Thoracic aorta (tissue), 2 donors: ENCODE measurements at places on chromosomes 16 and 17.
A peak's percentile ranks its signal among the peaks of the same experiment; 100 is the strongest.

DNA sequence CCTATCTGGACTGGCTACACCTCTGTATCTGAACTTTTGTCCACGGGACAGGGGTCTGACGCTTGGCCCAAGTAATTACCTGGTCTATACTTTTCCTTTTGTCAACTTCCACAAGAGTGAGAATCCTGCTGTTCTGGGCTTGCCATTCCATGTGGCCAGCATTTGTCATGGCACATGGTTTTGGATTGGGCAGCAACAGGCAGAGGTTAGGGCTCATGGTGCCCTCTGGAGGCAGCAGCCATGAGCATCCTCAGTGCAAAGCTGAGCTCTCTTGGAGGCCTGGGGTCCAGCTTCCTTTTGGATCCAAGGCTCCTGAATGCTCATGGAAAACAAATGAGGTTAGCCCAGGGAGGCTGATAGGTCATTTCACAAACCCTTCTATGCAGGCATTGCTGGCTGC lies 7.5 kb upstream of the EDC4 start:
- DNase-seq: no peak
- H3K27me3 ChIP-seq: no peaks in the 10 kb centered on the region
- H3K27ac ChIP-seq: no peak overlapping the region
- peaks cover 18% of the 10 kb centered on the region for H3K36me3 ChIP-seq
- H3K4me1 ChIP-seq: peaks cover 62% of the 10 kb centered on the region

DNA sequence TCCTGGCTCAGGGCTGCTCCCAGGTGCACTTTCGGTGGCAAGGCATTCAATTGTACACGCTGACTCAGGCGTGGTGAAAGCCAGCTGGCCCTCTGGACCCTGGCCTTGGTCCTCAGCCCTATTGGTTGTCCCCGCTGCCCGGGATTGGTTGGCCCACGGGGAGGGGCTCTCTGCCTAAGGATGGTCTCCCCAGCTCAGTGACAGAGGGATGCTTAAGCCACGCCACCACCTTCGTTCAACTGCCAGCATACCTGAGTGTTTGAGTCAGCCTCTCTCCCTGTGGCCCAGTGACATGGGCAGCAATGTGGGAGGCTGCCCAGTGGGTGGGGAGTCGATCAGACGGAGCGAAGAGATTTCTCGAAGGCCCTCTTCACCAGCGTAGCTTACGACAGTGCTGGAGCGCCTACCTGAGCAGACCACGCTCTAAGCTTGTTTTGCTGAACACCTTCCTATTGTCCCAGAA lies 30.3 kb downstream of the IRF8 start:
- no peak for DNase-seq
- no peak overlapping the region for H3K27ac ChIP-seq
- H3K36me3 ChIP-seq: no peaks in the 10 kb centered on the region
- no peak overlapping the region for H3K4me3 ChIP-seq

DNA sequence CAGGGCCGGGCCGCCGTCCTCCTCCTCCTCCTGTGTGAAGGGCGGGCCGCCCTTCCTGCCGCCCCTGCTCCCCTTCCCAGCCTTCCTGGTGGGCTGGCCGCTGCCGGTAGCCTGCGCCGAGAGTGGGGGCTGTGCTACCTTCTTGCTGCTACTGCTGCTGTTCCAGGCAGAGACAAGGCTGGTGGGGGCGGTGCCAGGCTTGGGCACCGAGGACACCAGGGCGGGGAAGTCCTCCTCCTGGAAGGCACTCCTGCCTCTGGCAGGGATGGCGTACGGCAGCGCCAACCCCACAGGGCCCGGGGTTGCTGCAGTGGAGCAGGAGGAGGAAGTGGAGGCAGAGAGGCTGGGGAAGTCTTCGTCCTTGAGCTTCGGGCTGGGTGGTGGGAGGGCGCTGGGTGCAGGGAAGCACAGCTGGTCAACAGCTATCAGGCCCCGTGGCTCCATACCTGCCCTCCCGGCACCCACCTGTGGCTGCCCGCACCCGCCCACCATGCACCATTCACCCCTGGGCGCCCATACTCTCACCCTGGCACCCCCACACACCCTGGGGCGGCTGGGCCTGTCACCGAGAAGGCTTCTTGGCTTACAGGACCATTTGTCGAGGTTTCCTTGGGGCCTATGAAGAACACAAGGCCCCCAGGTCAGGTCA lies 9.6 kb downstream of the ZNF598 start:
- no peak overlapping the region for H3K27ac ChIP-seq
- peaks cover 54% of the 10 kb centered on the region for H3K36me3 ChIP-seq
- H3K4me1 ChIP-seq: peaks cover 6% of the 10 kb centered on the region
- H3K27me3 ChIP-seq: no peaks in the 10 kb centered on the region
- DNase-seq: no peak
- H3K4me3 ChIP-seq: no peak overlapping the region

DNA sequence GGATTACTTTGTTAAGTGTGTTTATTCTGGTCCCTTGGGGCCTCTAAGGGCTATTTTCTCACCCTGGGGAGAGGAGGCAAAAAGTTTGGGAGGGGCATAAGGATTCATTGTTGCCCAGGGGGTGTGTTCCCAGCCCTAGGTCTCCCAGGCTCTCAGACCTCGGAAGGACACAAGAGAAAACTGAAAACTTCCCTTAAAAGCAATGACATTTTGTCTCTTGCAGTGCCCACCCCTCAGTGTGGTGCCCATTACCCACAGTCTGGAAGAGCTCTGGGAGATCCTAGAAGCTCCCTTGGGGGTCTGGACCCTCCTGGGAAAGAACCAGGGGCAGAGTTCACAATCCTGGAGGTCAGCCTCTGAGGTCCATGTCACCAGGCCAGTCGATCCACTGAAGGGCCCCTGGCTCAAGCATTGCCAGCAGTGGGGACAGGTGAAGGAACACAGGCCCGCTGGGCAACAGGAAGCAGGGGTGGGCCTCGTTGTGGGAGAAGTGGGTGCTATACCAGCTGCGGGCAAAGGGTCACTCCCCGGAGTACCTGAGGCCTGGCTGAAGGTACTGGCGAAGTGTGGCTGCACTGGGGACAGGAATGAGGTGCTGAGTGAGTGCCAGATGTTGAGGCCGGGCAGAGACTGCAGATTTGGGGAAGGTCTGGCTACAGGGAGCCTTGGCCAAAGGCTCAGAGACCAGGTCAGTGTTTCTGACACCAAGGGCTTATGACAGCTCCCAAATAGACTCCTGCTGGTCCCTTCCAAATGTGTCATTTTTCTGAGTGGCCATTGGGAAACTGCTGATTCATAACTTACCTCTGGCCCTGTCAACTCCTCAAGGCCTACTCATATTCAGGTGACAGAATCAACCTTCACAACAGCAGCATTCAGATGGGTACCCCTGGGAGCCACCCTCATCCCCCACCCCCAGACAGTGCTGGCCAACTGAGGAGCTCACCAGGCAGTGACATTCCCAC lies 4.6 kb upstream of the ZNF747 start:
- H3K4me1 ChIP-seq: peaks cover 8% of the 10 kb centered on the region
- no peak overlapping the region for H3K4me3 ChIP-seq
- DNase-seq: no peak
- H3K36me3 ChIP-seq: no peaks in the 10 kb centered on the region
- H3K27ac ChIP-seq: no peak overlapping the region

DNA sequence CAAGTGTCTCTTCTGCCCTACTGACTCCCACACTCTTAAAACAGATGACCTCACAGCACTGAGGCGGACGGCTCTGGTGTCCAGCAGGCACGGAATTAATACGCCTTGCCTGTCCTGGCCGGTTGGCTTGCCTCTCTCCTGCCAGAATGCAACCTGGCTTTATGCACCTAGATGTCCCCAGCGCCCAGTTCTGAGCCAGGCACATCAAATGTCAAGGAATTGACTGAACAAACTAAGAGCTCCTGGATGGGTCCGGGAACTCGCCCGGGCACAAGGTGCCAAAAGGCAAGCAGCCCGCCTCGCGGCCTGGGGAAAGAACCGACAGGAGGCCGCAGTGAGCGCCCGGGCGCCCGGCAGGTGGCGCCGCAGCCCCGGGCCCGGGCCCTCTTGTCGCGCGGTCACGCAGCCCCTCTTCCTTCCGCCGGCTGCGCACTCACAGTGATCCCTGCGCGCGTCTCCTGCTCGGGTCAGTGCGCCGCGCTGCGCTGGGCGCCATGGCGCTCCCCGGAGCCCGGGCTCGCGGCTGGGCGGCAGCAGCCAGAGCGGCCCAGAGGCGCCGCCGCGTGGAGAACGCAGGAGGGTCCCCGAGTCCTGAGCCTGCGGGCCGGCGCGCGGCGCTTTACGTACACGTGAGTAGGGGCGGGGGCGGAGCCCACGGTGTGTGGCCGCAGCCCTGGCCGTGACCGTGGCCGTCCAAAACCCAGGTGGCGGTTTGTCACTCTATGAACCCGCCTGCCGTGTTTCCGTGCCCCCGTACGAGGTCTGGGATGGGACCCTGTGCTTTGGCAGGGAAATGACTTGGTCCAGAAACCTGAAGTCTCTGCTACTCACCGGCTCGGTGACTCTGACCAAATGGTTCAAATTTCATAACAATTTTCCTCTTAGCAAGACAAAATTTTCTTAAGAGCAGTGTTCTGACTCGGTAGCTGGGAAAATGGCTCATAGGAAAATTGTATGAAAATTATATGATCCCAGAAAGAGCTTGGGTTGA lies at the start of gene RSAD1:
Gene RSAD1 (plus strand): TSS at position 470 of the 991 bp plus-strand sequence. CDS start 25 bp downstream, at position 495.
- peaks cover 14% of the 10 kb centered on the region for H3K4me1 ChIP-seq
- H3K27me3 ChIP-seq: no peaks in the 10 kb centered on the region
- peaks cover 3% of the 10 kb centered on the region for H3K36me3 ChIP-seq
- DNase-seq: peak; percentile 17
- H3K27ac ChIP-seq: peak within 1 kb of the TSS; percentile 85

GRCh38 chr17:45246861-45247428 lies 14.9 kb downstream of the SPATA32 start:
- H3K36me3 ChIP-seq: no peaks in the 10 kb centered on the region
- no peak overlapping the region for H3K27ac ChIP-seq
- H3K4me1 ChIP-seq: peaks cover 11% of the 10 kb centered on the region

DNA sequence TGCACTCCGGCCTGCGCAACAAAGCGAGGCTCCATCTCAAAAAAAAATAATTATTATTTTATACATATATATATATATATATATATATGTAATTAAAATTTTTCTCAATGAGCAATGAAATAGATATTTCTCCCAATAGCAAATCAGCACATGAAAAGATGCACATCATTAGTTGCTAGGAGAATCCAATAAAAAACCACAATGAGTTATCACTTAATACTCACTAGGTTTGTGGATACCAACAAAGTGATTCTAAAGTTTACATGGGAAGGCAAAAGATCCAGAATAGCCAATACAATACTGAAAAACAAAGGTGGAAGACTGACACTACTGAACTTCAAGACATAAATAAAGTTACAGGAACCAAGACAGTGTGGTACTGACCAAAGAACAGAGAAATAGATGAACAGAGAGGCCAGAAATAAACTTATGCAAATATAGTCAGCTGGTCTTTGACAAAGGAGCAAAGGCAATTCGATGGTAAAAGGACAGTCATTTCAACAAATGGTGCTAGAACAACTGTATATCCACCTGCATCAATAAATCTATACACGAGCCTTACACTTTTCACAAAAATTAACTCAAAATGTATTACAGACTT lies 13.6 kb downstream of the SMG6 start:
- peaks cover 28% of the 10 kb centered on the region for H3K36me3 ChIP-seq
- no peaks in the 10 kb centered on the region for H3K4me1 ChIP-seq
- DNase-seq: no peak
- H3K4me3 ChIP-seq: no peak overlapping the region
- no peak overlapping the region for H3K27ac ChIP-seq

- DNase-seq: no peak
- H3K27me3 ChIP-seq: no peaks in the 10 kb centered on the region
- peaks cover 18% of the 10 kb centered on the region for H3K4me1 ChIP-seq
- peaks cover 8% of the 10 kb centered on the region for H3K36me3 ChIP-seq
- peak overlapping the region; percentile 82 for H3K4me3 ChIP-seq
Observed at GRCh38 chr17:42608305-42609181, 631 bp downstream of the RETREG3 start.

DNA sequence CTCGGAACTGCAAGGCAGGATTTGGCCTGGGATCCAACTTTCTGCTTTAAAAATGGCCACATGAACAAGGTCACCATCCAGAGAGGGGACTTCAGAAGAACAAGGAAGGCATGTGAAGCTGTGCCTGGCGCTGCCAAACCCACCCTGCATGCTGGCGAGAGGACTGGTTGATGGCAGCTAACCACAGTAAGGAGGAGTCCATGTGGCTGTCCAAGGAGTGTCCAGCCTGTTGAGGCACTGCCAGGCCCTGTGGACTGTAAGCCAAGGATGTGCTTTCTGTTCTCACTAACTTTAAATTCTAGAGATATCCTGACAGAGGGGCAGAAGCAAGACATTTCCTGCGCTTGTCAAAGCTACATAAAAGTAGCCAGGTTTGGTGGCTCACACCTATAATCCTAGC lies 40.4 kb downstream of the CDK5R1 start:
- H3K4me3 ChIP-seq: no peak overlapping the region
- peaks cover 10% of the 10 kb centered on the region for H3K4me1 ChIP-seq
- DNase-seq: no peak
- peaks cover 13% of the 10 kb centered on the region for H3K36me3 ChIP-seq
- no peaks in the 10 kb centered on the region for H3K27me3 ChIP-seq

DNA sequence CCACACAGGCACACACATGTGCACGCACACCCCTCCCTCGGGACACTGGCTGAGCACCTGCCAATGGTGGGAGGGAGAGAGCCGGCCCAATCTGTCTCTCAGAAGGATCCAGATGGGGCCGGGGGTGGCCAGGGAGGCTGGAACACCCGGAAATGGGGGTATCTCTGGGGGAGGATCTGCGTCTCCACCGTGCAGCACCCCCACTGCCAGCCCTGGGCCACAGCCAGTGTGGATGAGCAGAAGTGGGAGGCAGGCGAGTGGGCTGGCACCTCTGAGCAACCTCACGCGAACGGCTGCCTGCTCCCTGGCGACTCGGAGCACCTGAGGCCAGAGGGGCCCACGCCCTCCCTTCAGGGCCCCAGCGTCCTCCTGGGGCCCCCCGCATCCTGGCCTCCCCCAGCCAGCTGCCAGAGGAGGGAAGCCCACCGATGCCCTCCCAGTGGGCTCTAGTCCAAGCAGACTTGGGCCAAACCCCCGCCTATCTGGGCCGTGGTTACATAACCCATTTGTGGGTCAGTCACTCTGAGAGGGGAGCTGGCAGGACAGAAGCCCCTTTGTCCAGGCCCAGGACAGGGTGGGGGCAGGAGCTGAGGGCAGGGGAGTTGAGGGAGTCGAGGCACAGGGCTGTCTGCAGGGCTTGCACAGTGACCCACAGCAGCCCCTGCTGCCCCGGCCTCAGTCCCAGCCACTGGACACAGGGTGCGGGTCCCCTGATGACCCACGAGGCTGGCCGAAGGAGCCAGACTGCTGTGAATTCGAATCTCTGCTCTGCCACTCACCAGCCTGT lies 5.6 kb downstream of the CASKIN1 start:
- H3K27ac ChIP-seq: no peak overlapping the region
- no peaks in the 10 kb centered on the region for H3K36me3 ChIP-seq
- H3K27me3 ChIP-seq: peaks cover 7% of the 10 kb centered on the region
- H3K4me3 ChIP-seq: no peak overlapping the region
- peaks cover 3% of the 10 kb centered on the region for H3K4me1 ChIP-seq
- no peak for DNase-seq

GRCh38 chr17:74945543-74945942 lies 9.8 kb downstream of the OTOP3 start:
- no peak overlapping the region for H3K4me3 ChIP-seq
- DNase-seq: no peak
- H3K4me1 ChIP-seq: no peaks in the 10 kb centered on the region
- no peaks in the 10 kb centered on the region for H3K36me3 ChIP-seq
- H3K27ac ChIP-seq: no peak overlapping the region
- H3K27me3 ChIP-seq: no peaks in the 10 kb centered on the region
